ENCODE measurements at places on chromosomes 12 and 14. TPM values are rescaled to one million over a fixed set of nuclear protein-coding genes. Genes with fewer than 3 reads are reported as not detected.

The GAS2L3 gene
- 232 TPM for total RNA-seq

The DIO2 gene
- 2.4 TPM for total RNA-seq

The CDH24 gene
- total RNA-seq: 6.5 TPM

The PLEKHG7 gene
- total RNA-seq: 5.3 TPM

The GPR68 gene
- 1.6 TPM for total RNA-seq

The CIROP gene
- total RNA-seq: not detected
